ENCODE measurements at places on chromosomes 12 and 14.

DNA sequence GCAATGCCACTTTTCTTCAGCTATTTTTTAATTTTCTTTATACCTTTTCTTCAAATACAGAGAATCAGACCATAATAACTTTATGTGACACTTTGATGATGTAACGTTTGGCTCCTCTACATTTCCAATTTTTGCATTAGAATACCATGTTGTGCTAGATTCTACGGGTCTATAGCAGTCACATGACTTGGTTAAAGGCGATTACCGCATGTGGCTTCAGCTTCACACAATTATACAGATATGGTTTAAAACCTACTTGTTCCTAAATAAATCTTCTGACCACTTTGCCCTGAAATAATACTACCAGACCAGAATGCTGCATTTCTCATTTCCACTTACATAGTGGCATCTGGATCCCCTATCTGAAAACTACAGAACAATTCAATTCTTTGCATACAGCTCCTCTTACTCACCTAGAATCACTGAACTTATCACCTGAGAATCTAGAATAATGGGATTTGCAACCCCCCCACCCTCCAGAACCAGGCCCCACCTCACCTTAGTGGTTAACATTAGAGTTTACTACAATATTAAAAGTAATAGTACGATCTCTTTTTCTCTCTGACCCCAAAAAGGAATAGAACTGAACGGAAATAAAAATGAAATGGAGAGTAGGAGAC is 1.3 kb downstream of the MAX start:
- no peak for DNase-seq

DNA sequence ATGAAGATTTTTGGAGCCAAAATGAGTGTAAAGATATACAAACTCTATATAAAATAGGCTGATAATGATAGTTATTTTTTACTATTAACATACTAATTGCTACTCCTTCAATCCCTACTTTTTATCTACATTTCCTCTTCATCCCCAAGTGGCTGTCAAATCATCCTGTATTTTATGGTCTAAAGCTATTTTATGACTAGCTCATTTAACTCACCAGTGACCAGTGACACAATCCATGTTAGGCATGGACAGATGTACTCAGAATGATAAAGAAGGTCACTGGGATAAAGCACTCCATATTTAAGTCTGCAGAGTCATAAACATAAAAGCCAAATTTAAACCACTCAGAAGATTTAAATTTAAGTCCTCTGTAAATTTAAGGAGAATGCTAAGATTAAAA is 183.0 kb downstream of the MED13L start:
- DNase-seq: no peak

DNA sequence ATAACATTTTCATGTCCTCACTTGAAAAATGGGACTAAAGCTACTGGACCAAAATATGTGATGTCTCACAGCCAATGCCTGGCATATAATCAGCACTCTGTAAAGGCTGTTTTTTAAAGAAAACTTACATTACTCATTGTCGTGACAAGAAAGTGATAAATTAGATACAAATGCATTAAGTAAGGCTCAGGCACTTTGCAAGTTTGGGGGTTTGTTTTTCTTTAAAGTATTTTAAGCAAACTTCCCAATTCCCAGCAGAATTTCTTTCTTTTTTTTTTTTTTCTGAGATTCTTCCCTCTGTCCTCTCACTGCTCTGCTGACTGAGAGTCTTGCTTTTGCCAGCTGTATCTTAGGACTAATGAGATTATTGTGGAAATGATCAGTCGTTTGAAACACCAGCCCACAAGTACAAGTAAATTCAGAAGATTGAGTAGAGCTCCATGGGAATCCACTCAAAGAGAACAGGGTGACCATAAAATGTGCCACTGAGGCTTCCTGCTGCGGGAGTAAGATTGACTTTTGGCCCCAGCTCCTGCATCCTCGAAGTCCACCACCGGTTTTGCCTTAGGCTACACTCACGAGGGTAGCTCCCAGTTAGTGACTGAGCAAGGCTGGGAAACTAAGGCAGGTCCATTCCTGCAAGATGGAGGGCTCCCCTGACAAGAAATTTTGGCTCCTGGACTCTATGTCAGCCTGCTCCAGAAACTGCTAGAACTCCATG is 82.8 kb downstream of the TMTC1 start:
- no peak for DNase-seq

DNA sequence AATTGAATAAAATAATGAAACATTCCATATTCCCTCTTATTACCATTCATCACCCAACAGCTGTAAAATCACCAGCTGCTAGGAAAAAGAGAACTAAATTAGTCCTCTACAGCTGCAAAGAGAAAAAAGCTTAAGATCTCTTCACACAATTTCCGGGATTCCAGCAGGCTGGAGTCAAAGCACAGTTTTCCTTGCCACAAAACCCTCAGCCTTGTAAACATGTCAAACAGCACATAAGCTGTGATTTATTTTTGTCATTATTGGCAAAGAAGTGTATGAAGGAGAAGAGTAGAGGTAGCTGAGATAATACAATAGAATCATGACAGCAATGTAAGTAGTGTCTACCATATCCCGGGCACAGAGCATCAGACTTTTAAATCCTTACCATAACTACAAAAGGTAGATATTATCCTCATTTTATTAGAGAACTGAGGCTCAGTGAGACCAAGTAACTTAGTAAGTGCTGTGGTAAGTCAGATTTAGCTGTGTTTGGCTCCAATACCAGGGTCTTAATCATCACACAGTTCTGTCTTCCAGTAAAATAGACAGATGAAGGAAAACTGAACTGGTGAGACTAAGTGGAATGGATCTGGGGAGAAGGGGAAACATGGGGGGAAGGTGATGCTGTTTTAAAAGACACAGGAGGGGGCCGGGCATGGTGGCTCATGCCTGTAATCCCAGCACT is 57.3 kb downstream of the NTN4 start:
- DNase-seq: no peak

DNA sequence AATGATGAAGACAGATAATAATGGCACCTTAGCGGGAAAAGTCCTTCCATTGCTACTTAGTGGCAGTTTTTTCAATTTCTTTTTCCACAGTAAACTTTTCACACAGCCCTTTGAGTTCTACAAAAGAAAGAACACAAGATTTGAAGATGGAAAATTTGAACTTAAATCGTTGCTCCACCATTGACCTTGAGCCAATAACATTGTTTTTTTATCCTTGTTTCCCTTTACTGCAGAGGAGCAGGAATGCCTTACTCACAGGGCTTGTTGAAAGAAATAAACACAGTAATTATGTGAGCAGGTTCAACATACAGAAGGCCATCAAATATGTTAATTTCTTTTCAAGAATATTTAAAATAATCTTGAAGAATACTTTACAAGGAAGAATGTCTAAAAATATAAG is 181.5 kb upstream of the KRR1 start:
- DNase-seq: no peak

DNA sequence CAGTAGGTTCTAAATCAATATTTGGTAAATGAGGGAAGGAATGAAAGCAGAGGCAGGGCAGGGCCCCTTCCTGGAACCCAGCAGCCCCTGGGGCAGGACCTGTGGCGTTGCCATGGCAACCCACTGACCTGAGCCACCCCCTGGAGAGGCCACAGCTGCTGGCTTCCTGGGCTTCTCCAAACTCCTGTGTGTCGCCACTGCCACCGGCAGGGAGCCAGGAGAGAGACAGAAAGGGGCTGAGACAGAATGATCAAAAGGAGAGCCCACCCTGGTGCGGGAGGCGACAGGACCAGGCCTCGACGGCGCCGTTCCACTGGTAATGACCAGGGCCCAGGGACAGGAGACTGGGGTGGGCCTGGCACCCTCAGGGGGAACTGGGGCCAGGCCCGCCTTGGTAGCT is 18.2 kb downstream of the RFX4 start:
- DNase-seq: no peak

DNA sequence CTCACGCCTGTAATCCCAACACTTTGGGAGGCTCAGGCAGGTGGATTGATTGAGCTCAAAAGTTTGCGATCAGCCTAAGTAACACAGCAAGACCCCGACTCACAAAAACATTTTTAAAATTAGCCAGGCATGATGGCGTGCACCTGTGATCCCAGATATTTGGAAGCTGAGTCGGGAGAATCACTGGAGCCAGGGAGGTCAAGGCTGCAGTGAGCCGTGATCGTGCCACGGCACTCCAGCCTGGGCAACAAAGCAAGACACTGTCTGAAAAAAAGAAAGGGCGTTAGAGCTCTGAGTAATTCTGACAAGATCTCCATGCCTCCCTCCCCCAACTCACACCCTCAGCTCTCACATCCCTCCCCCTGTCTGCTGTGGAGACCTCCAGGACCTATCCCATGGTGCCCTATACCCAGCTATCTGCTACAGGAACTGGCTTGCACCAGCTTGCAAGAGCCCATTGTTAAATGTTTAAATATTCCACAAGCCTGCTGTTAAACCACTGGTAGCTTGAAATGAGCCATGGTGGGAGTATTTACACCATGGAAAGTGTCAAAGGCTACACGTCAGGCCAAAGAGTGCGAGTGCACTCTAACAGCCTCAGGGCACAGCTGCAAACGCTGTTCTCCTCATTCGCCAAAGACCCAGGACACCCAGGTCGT is 35.1 kb upstream of the PPP2R5C start:
- no peak for DNase-seq

GRCh38 chr14:68027276-68027675 is 207.7 kb downstream of the RAD51B start:
- no peak for DNase-seq

DNA sequence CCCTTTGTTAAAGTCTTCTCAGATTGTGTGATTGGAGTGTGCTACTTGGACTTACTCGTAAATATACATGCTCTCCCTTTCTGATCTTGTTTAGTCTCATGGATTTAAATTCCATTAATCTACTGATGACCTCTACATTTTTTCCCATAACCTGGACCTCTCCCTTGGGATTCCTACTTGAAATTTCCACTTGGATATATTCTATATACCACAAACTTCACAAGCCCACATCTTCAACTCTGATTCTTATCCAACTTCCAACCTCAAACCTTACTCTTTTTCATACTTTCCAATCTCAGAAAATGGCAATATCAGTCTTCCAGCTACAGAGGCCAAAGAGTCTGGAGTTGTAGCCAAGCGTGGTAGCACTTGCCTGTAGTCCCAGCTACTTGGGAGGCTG is 49.1 kb upstream of the OTOGL start:
- DNase-seq: no peak

DNA sequence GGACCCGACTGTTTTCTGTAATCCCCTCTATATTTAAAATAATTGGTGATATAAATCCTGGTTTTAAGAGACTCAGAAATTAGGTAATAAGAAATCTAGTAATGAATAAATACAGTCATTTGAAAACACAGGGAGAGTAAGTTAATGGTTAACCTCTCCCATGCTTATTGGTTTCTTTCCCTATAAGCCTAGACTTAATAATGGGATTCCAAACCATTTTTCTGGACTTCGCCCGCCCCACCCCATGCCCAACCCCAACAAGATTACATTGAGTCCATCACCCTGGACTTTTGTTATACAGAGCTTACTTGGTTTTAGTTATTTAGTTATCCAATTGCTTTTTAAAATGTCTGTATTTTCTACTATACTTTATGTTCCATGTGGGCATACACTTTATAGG is 98.7 kb downstream of the WIF1 start:
- no peak for DNase-seq

DNA sequence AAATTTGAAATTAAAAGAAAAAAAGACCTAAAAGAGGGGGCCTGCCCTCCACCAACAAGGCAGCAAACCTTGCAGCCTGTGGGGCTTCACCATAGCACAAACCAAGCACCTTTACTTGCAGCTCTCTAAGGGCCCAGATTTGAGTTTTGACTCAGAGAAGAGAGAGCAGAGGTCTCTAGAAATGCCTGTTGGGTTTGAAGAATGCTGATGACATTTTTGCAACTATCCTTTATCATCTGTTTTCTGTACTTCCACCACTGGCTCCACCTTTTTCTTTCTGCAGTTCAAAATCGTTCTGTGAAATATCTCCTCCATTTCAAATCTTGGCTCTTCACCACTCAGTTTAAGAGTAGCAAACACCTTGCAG is 83.8 kb upstream of the HMGA2 start:
- DNase-seq: no peak

DNA sequence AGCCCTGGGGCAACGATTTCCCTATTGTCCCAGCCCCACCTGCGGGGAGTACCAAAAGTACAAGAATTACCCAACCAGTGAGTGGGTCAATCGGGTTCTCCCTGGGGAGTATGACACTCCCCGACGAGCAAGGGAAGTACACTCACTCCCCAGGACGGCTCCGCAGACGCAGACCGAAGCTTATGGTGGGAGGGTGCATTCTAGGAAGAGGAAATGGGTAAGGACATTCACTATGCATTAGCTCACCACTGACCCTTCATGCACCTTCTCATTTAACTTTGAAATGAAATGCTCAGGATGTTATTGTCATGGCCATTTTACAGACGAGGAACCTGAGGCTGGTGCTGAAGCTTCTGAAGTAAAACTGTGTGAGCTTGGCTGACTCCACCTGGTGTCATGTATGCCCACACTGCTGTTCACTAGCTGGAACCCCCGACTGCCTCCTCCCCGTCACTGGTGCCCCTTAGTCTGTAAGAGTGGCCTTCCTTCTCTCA is 45.8 kb upstream of the TMED10 start:
- no peak for DNase-seq

DNA sequence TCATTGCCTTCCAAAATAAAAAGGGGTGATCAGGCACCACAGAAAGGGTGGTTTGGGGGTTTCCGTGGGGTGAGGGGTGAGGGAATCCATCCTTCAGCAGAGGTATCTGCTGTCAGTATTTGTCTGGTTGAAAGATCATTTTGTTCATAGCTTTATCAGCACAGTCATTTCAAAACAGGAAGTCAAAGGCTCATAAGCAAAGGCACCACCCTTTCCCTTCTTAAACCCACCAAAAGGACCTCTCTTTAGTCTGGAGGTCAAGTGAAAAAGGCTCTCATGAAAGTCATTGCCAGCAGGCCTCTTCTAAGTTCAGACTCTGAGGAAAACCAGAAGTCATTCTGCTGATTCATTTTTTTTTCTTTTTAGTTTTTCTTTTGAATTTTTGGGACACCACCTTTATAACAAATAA is 6.2 kb downstream of the CHST11 start:
- DNase-seq: peak; percentile 31

- DNase-seq: no peak
These were observed 75.2 kb downstream of the SPRING1 start for GRCh38 chr12:116662612-116663144.

- no peak for DNase-seq
These were observed 243.5 kb downstream of the FBXL14 start for GRCh38 chr12:1350934-1351240.

GRCh38 chr14:52348776-52349175 is 34.7 kb downstream of the PTGER2 start:
- DNase-seq: no peak

GRCh38 chr12:65188179-65188701 is 18.9 kb downstream of the LEMD3 start:
- DNase-seq: no peak

Measured in activated CD4-positive, alpha-beta T cell treated with anti-CD3 and anti-CD28 coated beads, Interleukin-2, amount 50 U/mL, for 4 hours (primary cell).